LHCN-M2 (cell line): ENCODE measurements at places on chromosomes 2 and 18. TPM values are rescaled to one million over a fixed set of nuclear protein-coding genes. Genes with fewer than 3 reads are reported as not detected.
A peak's percentile ranks its signal among the peaks of the same experiment; 100 is the strongest.

GRCh38 chr2:210440206-210440605 lies 36.4 kb downstream of the LANCL1 start:
- no peak for DNase-seq

GRCh38 chr2:132681766-132682165 lies 11.8 kb upstream of the LYPD1 start:
- DNase-seq: no peak

DNA sequence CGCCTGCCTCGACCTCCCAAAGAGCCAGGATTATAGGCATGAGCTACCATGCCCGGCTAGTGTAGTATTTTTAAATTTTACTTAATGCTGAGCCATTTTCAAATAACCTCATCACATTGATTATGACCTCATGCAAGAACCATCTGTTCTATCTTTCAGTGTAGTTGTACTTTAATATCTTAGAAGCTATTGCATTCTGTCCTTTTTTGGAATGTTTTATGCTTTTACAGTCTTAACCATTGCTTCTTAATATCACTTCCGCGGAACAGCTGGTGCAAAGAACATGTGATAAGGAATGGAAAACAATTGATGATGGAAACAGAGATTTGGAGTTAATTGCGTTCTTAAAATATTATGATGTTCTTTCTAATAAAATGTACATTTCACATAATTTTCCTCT lies 2.7 kb downstream of the GEN1 start:
- DNase-seq: peak; percentile 67

DNA sequence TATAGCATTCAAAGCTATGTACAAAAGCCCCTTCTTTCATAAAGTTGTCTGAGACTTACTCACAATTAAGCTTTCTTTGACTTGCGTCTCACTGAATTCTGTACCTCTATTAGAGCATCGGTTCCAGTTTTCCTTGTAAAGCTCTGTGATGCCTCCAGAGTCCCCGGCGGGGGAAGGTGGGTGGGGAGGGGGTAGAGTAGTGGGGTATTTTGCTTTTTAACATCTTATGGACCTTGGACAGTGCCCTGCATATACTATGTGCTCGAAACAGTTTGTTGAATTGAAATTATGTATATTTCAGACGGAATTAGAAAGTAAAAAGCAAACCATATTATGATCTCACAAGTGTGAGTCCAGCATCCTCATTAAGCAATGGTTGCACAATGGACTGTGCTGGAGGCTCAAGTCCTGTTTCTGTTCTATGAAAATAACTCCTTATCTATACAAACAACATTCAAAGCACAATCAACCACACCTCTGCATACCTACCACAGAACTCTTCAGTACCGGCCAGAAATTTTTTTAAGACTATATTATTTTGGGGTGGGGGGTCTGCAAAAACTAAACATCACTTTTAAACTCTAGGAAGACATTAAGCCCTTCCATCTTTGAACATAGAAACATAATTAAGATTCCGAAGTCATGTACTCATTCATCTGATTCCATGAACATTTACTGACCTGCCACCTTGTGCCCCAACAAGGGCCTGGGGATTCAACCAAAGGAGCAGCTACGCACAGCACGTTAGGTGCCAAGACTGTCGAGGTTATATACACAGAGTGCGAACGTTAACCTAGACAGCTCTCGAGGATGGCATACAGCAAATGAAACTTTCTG lies 908 bp downstream of the STAT1 start:
- DNase-seq: no peak

POU3F3 gene
- not detected in 2 replicates for total RNA-seq

GRCh38 chr2:37456479-37456878 lies 112.0 kb downstream of the QPCT start:
- peak; percentile 80 for DNase-seq

GRCh38 chr2:148495586-148495985 lies 149.0 kb upstream of the EPC2 start:
- no peak for DNase-seq

DNA sequence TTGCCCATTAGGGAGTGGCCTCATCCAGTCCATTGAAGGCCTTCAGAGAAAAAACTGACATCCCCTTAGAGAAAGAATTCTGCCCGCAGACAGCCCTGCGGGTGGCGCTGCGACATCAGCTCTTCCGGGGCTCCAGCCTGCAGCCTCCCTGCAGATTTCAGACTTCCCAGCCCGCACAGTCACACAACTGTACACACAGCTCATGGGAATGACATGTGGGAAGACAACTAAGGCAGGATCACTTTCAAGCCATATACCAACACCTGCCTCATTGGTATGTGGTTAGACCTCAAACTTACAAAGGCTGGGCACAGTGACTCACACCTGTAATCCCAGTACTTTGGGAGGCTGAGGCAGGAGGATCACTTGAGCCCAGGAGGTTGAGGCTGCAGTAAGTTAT lies 24.8 kb upstream of the TUBB6 start:
- peak; percentile 88 for DNase-seq

- DNase-seq: no peak
Observed at GRCh38 chr2:240934701-240935102, 28.6 kb downstream of the CROCC2 start.

DNA sequence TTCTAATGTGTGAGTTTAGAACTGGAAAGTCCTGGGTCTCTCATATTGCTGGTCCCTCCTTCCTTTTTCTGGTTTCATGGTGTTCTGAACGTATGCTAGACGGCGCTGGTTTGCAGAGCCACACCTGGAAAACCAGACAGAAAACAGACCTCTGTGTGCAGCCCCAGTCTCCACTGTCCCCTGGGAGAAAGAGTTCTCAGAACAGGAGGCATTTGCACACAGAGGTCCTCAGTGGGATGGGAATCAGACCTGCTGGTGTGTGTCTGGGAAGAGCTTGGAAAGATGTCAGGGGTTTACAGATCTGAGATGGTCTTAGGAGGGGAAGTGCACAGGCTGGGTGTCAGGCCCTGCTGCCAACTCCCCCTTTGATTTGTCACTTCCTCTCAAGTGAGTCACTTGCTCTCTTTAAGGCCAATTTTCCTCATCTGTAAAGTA lies 14.9 kb upstream of the MBP start:
- DNase-seq: no peak

DNA sequence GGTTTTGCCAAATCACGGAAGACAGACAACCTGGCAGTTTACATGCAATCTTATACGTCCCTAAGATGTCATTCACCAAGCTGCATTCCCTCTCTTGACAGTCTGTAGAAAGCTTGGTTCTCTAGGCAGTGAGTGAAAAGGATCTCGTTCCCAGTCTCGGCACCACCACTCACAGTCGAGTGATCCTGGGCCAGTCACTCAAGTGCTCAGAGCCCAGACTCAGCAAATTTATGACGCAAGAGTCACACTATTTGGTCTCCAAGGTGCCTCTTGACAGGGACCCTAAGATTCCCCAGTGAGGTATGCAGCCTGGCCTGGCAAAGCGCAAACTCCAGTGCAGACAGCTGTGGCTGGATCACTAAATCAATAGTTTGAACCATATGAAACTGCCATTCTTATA lies 77.9 kb downstream of the EIPR1 start:
- no peak for DNase-seq

GRCh38 chr2:159009940-159010339 lies 41.5 kb downstream of the TANC1 start:
- DNase-seq: no peak

GALR1 gene
- not detected in 2 replicates for total RNA-seq

- no peak for DNase-seq
Observed at GRCh38 chr18:43046322-43046721, 69.2 kb downstream of the RIT2 start.
